ENCODE measurements at places on chromosomes 13 and 19.

- DNase-seq, result no peak
Observed at GRCh38 chr13:75961911-75962310, 325.8 kb downstream of the LMO7 start.

GRCh38 chr19:28710278-28710677 is 502.7 kb downstream of the UQCRFS1 start:
- no peak for DNase-seq

DNA sequence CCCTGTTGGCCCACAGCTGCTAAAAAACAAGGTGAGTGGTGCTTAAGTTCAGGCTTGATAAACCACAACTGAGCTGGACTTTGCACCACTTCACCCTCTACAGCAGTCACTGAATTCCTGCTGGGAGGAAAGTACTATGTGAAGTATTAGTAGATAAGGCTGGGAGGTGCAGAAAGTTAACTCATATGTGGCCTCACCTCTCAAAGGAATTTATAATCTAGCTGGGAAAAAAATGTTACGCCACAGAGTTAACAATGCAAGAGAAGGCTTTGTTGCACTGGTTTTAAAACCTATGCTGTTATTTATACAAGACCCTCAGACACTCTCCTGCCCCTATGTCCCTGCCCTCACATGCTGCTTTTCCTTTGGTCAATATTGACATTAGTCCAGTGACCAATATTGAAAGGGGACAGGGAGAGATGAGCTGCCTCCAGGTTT is 60.9 kb downstream of the LIG4 start:
- DNase-seq, result no peak

DNA sequence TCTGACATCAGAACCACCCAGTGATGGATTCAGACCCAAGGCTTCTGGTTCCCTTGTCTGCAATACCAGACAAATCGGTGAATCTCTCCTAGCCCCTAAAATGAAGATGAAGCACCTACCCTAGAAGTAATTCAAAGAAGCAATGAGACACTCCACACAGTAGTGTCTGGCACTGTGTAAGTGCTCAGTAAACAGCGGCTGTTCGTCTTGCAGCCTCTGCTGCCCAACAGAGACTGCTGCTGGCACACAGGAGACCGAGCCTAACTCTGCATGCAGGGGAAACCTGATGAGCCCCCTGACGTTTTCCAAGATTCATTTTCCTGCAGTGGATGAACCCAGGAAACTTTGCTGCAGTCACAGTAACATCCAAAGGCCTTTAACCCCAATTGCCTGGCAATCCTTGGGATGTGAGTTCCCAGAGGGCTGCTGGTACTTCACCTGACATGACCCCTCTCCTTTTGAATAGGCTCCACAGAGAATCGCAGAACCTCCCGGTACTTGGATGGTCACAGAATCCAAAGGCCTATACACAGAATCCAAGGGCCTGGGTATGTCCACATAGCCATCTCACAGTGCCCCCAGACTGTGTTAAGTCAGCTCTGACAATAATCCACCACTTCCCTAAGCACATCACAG is 6.7 kb downstream of the MED26 start:
- DNase-seq, result no peak

GRCh38 chr19:58007285-58007684 is 4.7 kb upstream of the ZNF606 start:
- no peak for DNase-seq

DNA sequence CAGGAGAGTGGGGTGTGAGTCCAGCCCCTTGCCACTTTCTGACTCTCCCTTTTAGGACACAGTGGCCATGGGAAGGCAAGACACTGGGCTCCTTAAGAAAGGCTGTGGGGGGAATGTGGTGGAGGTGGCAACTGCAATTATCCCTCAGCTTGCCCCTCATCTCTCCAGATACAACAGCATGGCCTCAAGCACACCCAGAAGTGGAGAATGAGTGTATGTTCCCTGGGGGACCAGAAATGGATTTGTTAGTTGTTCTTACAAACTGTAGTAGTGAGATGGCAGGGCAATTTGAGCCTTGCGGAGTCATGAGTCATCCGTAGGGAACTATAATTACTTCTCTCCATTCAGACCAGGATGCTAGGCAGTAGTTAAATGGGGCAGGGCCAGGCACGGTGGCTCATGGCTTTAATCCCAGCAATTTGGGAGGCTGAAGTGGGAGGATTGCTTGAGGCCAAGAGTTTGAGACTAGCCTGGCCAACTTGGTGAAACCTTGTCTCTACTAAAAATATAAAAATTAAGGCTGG is 25.6 kb upstream of the CXCL17 start:
- no peak for DNase-seq

DNA sequence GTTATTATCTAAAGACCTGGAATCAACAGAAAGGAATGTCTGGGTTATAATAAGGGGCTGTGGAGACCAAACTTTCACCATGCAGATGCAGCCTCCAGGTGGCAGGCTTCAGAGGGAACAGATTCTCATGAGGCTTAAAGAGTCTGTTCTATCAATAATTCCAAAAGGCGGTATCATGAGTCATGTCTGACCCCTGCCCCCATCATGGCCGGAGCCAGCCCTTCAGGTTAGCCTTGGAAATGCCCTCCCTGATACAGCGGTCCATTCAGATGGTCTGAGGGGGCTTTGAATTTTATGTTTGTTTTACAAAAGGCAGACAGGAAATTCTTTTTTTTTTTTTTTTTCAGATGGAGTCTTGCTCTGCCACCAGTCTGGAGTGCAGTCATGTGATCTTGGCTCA is 21.7 kb upstream of the LAMP1 start:
- DNase-seq, result no peak

- DNase-seq, result no peak
Observed at GRCh38 chr13:81048026-81048461, 707.1 kb upstream of the SPRY2 start.

DNA sequence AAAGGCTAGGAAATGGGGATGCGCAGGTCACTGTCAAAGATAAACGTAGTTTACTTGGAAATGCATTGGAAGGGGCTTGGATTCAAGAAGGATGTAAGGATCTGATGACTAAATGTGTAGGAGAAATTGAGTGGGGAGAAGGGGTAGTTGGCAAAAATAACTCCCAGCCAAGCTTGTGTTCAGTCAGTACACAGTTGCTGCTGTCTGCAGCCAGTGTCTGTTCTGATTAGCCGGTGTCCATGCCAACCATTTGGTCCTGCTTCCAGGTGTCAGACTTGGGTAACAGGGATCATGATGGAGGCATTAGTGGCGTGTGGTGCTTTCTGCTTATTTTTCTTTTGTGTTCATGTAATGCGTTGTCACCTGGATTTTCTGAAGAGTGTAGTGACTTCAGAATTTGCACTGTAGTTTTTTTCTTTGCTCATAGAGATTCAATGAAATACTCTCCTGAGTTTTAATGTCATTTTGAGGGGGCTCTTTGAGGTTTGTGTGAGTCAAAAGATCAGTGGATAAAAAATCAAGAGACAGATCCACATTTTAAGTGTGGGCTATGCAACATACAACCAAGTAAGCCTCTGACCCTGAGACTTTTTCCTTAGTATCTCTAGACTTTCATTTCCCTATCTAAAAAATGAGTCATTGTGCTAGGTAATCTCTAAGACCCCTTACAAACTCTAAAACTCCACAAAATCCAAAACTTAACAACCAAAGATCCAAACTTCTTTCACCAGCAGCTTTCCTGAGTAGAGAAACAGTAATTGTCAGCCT is 103.9 kb downstream of the WDFY2 start:
- DNase-seq, result no peak

DNA sequence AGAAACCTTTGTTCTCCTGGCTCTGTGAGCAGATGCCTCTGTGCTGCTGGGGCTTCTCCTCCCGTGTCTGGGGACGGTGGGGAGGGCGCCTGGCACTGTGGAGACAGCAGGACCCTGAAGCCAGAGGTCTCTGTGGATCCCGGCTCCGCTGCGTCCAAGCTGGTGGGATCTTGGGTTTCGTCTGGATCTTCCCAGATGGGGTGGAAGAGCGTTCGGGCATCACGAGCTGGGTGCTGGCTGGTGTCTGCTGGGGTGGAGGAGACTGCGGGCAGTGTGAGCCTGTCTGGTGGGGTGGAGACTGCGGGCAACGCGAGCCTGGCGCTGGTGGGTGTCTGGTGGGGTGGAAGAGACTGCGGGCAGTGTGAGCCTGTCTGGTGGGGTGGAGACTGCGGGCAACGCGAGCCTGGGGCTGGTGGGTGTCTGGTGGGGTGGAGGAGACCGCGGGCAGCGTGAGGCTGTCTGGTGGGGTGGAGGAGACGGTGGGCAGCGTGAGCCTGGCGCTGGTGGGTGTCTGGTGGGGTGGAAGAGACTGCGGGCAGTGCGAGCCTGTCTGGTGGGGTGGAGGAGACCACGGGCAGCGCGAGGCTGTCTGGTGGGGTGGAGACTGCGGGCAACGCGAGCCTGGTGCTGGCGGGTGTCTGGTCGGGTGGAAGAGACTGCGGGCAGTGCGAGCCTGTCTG is 5.6 kb downstream of the TEX29 start:
- no peak for DNase-seq

GRCh38 chr13:79522583-79522982 is 41.6 kb downstream of the NDFIP2 start:
- no peak for DNase-seq

- DNase-seq, result no peak
Observed at GRCh38 chr19:55220525-55220924, 8.0 kb downstream of the TMEM86B start.

- DNase-seq, result no peak
Observed at GRCh38 chr13:109605846-109606245, 180.5 kb downstream of the IRS2 start.

- DNase-seq, result no peak
Observed at GRCh38 chr19:8458380-8458779, 13.6 kb downstream of the HNRNPM start.

DNA sequence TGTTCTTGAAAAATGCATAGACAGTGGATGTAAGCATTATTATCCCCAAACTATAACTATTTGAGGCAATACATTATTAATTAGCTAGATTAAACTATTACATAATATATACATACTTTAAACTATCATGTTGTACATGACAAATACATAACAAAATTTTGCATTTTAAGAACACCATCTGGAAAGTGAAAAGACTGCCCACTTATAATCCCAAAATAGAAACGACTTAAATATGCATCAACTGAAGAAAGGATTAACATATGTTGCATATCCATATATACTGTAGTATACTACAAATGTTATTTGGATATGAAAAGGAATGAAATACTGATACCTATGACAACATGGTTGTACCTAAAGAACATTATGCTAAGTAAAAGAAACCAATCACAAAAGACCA is 700.8 kb upstream of the SPRY2 start:
- no peak for DNase-seq

DNA sequence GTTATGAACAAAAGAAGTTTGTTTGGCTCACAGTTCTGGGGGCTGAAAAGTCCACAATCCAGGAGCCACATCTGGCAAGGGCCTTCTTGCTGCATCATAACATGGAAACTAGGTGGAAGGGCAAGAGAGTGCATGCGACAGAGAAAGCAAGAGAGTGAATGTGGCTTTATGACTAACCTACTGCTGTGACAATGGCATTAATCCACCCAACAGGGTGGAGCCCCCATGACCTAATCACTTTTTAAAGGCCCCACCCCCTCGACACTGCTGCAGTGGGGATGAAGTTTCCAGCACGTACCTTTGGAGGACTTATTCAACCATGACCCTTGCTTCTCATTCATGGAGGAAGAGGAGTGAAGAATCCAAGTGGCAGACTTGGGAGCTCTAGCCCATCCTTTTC is 30.0 kb upstream of the RFXAP start:
- no peak for DNase-seq

GRCh38 chr13:58933475-58933874 is 1230.3 kb downstream of the DIAPH3 start:
- DNase-seq, result no peak

DNA sequence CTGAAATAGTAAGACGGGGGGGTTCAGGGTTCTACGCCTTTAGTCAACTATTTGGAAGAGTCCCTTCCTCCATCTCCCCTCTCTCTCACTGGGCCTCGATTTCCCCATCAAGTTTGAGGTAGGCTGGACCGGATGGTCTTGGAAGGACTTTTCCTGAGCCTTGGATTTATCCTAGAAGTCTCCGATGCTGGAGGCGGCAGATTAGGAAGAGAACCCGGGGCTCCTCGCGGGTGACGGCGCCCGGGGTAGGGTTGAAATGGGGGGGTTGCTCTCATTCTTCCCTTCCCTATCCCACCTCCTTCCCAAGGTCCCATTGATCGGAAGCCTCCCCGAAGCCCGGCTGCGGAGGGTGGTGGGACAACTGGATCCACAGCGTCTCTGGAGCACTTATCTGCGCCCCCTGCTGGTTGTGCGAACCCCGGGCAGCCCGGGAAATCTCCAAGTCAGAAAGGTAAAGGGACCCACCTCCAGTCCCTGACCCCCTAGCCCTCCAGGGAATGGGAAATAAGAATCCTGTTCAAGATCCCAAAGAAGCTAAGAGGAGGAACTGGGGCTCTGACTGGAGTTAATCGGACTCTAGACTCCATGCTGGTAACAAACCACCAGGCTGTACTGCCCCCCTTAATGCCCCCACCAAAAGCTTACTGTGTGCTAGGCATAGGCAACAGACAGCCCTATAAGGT is 781 bp downstream of the QPCTL start:
- peak; percentile 49 for DNase-seq

DNA sequence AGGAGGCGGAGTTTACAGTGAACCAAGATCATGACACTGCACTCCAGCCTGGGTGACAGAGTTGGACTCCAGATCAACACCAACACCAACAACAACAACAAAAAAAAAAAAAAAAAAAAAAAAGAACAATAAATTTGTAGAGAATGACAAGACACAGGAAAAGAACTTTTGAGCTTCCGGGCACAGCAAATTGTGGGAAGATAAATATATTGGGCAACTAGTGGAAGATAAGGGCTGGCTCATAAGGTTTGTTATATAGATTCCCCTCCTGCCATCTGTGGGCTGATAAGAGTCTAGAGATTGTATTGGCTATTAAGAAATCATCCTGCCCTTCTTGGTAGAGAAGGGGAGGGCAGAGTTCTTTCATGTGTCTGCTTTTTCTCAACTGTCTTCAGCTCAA is 33.1 kb upstream of the CYP2S1 start:
- no peak for DNase-seq

DNA sequence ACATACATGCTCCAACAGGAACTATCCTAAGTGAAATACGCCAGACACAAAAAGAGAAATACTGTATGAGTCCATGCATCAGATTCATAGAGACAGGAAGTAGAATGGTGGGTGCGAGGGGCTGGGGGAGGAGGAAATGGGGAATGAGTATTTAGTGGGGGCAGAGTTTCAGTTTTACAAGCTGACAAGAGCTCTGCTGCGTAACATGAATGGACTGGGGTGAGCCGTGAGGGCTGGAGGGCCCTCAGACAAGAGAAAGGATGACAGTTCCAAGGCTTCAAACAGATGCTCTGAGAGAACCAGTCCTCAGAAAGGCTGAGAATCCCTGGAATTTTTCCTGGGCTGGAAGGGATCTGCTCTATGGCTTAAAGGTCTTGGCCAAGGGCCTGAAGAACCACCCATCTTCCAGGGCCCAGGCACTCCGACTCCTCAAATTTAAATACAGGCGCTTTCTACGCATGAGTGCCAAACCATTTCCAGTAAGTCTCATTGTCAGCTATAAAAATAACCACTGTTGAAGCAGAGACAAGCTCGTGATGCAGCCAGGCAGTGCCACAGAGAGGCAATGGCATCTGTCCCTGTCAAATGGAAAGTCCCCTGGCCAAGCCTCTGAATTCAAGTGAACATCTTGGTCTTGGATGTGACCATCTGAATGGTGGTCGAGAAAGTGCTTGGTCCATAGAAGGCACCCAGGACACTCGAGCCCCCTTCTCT is 17.5 kb downstream of the KLF2 start:
- DNase-seq, result no peak

Data from stimulated activated CD8-positive, alpha-beta memory T cell treated with anti-CD3 and anti-CD28 coated beads, Interleukin-7, amount 100 ng/mL, for 1 hour (primary cell).